ENCODE measurements at places on chromosomes 2 and 18.

GRCh38 chr2:189178054-189178453, 1.5 kb downstream of the COL5A2 start:
- DNase-seq, result no peak

GRCh38 chr2:3433339-3433699, 53.8 kb downstream of the TRAPPC12 start:
- DNase-seq, result no peak

DNA sequence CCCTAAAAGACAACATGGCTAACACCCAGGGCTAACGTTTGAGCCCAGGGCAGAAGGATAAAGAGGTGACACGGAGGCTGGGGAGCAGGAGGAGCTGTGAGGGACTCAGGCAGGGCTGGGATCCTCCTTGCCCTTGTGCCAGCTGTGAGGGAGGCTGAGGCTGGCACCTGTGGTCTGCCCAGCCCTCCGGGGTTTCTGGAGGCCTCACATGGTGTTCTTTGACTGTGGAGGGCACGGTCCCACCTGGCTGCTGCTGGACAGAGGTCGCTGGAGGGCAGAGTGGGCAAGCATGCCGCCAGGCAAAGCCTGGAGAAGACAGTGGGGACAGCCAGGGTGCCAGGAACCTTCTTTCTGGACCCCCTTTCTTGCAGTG, 26.8 kb upstream of the CNNM3 start:
- no peak for DNase-seq

- no peak for DNase-seq
These were observed 43.0 kb upstream of the MGAT4A start for GRCh38 chr2:98773907-98774306.

DNA sequence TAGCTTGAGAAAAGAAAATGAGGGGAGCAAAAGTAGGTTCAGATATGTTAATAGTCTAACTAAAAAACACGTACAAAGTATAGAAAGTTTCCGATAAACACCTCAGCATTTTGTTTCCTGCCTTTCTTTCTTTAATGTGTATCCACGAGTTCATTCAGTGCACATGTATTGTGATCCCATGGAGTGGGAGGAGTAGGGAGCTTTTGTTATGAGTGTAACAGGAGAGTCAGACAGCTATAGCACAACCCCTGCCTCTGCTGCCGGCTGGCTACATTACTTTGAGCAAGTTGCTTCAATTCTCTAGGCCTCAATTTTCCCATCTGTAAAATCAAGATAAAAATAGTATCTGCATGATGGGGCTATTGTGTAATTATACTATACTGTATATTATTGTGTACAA, 249.2 kb upstream of the FIGN start:
- DNase-seq, result no peak

DNA sequence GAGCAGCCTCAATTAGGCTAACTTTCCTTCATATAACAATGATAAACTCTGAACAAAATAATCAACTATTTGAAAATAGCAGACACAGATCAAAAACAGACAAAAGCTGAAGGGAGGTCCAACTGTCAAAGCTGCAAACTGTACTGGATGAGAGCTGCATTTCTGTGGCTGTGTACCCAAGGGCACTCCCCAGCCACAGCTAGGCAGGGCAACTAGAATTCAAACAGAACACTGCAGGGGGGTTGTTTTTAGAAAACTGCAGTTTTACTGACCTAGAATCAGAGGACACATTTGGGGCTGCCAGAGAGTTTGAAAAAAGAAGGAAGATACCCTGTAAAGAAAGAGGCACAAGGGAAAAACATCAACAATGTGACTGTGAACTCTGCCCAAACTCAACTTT, 56.8 kb downstream of the SMAD2 start:
- DNase-seq, result no peak

DNA sequence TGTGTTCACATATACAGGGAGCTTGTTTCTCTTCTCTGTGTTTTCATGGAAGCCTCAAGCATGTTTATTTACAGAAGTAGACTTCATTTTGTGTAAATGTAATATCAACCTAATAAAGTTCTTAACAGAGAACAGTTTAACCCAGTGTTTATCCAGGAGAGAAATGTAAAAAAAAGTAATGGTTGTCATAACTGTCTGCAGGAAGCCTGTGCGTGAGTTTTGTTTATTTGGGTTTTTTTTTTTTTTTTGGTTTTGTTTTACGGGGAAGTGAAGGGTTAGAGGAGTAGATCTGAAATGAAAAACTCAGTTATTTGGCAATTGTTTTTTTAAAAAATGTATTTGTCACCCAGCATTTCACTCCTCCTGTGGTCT, 124.7 kb downstream of the RAPGEF4 start:
- DNase-seq, result no peak

GRCh38 chr2:241798631-241799521, 10.1 kb upstream of the NEU4 start:
- DNase-seq, result no peak
